Aorta (tissue), 5 donors: ENCODE measurements at places on chromosomes 1 and 21. TPM values are rescaled to one million over a fixed set of nuclear protein-coding genes. Genes with fewer than 3 reads are reported as not detected.

- no peaks in the 10 kb centered on the region for H3K4me1 ChIP-seq
- no peak overlapping the region for H3K4me3 ChIP-seq
- no peak overlapping the region for H3K27ac ChIP-seq
- peaks cover 5% of the 10 kb centered on the region for H3K36me3 ChIP-seq
These were observed 33.9 kb downstream of the SLC66A1 start for GRCh38 chr1:19346026-19346425.

GRCh38 chr1:206661161-206661820, 23.4 kb upstream of the MAPKAPK2 start:
- no peak for DNase-seq
- H3K27ac ChIP-seq = no peak overlapping the region
- H3K4me1 ChIP-seq = no peaks in the 10 kb centered on the region
- H3K36me3 ChIP-seq = no peaks in the 10 kb centered on the region
- no peak overlapping the region for H3K4me3 ChIP-seq

DNA sequence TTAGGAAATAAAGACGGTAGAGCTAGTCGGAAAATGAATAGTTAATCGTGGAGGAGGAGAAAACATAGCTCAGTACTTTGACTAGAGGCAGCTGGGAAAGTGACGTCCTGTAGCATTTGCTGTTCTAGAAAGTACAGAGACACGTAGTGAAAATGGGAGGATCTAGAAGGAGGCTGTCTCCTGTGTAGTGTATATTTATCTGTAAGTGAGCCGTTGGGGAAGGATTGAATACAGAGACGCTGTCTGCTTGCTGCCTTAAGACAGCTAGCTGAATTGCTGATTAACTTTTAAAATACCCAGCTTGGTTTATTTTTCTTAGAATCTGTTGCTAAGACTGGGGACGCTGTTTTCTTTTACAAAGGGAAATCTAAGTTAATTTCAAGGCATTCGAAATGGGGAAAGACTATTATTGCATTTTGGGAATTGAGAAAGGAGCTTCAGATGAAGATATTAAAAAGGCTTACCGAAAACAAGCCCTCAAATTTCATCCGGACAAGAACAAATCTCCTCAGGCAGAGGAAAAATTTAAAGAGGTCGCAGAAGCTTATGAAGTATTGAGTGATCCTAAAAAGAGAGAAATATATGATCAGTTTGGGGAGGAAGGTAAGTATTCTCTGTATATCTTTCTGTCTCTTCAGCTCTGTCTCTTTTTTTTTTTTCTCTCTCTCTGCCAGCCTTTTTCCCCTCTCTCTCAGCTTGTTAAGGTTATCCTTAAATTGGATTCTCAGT, at the start of gene DNAJB4:
DNAJB4 (plus strand) TSS at position 221 of the 729 bp plus-strand sequence; CDS start at position 393, 172 bp downstream.
- no peaks in the 10 kb centered on the region for H3K27me3 ChIP-seq
- H3K4me3 ChIP-seq = peak within 1 kb of the TSS; percentile 98
- H3K27ac ChIP-seq = no peak within 1 kb of the TSS
- no peak for DNase-seq
- H3K4me1 ChIP-seq = no peaks in the 10 kb centered on the region
- no peaks in the 10 kb centered on the region for H3K36me3 ChIP-seq

GRCh38 chr1:187067160-187067559, 238.4 kb downstream of the PLA2G4A start:
- H3K4me3 ChIP-seq = no peak overlapping the region
- H3K4me1 ChIP-seq = no peaks in the 10 kb centered on the region
- no peaks in the 10 kb centered on the region for H3K36me3 ChIP-seq
- no peaks in the 10 kb centered on the region for H3K27me3 ChIP-seq
- no peak overlapping the region for H3K27ac ChIP-seq

DNA sequence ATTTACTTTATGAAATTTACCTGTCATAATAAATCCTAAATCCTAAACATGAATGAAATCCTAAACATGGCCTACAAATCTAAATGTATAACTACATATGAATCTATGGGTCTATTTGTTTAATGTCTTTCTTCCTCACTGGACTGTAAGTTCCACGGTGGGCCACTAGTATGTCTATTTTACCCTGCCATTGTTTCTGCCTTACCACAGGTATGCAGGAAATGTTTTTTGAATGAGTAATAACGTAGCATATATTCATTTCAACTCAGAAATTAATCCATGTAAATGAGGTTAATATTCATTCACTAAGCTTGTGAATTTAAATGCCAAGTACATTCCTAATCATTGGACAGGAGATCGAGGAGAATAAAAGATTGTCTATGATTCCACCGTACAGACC, 35.3 kb downstream of the B3GALNT2 start:
- DNase-seq = no peak
- H3K36me3 ChIP-seq = no peaks in the 10 kb centered on the region
- H3K4me1 ChIP-seq = no peaks in the 10 kb centered on the region

DNA sequence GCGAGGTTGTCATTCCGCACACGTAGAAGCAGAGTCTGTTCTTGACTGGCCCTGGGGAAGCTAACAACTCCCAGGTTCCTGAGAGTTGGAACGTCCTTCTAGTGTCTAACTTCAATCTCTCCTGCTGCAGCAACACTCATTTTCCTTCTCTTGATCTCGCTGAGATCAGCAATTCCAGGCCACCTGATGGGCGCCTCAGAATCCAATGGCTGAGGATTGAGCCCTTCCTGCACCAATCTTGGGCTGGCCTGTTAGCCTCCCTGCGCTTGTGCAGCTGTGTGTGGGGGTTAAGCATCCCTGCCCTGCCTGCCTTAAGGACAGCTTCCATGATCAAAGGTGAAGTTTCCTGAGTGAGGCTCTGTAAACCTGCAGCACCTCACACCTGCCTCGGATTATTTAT, 87.9 kb downstream of the SYT2 start:
- peak; percentile 10 for DNase-seq
- H3K4me3 ChIP-seq = no peak overlapping the region
- H3K36me3 ChIP-seq = no peaks in the 10 kb centered on the region
- H3K4me1 ChIP-seq = no peaks in the 10 kb centered on the region
- no peaks in the 10 kb centered on the region for H3K27me3 ChIP-seq
- no peak overlapping the region for H3K27ac ChIP-seq

DNA sequence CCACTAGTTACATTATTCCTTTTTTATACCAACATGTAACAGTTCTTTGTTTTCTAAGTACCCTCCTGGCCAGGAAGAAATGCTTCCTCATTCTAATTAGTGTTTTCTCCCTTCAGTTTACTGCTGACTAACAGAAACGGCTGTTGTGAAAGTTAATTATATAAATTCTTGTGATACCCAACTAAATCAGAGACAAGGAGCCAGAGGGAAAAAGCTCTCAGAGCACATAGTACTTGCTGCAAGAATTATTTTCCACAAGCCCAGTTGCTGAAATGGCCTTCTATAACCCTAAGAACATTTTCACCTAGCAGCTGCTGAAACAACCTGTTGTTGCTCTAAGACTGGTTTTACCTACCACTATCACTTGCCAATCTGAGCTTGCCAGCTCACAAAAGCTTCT, 82.4 kb downstream of the FAF1 start:
- H3K27ac ChIP-seq = no peak overlapping the region
- DNase-seq = no peak
- no peaks in the 10 kb centered on the region for H3K27me3 ChIP-seq
- no peak overlapping the region for H3K4me3 ChIP-seq
- H3K36me3 ChIP-seq = no peaks in the 10 kb centered on the region

DNA sequence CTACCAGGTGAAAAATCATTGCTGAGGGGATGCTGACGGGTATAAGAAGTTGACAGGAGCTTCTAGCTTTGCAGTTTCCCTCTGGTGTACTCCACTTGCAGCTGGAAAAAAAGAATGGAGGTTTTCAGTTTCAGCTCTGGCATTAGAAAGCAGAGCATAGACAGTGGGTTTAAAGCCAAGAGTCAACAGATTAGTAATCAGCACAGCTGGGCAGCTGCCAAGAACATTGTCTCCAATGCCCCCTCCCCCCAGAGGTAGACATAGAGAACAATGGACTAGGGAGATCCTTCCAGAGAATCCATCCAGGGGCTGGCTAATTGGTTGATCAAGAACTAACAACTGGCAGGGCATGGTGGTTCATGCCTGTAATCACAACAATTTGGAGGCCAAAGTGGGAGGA, 10.1 kb upstream of the ZBTB8B start:
- H3K4me3 ChIP-seq = no peak overlapping the region
- no peaks in the 10 kb centered on the region for H3K36me3 ChIP-seq
- H3K4me1 ChIP-seq = no peaks in the 10 kb centered on the region
- no peak for DNase-seq
- H3K27me3 ChIP-seq = no peaks in the 10 kb centered on the region

DNA sequence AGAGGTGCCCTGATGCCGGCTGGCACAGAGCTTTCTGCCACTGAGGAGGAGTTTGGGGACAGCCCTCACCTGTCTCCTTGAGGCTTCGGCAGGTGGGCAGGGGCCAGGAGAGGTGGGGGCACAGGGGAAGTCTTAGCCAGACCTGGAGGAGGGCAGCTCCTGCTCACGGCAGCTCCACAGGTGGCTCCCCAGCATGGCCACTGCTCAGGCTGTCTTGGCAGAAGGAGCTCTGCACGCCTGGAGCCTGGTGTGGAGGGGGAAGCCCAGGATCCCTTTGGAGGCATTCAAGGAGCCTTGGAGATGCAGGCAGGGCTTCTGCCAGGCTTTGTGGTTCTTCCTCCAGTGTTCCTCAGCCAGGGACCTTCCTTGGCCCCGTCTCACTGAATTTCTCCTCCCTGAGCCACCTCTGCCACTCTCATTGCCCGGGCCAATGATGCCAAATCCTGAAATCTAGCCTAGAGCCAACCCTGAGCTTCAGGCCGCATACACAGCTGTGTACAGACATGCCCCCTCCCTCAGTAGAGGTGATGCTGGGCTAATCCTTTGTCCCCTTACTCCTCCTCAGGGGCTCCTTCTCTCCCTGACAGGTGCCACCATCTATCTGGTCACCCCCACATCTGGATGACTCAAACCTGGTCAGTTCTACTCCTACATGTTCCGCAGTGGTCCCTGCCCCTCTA, 251.8 kb upstream of the VAMP3 start:
- no peaks in the 10 kb centered on the region for H3K27me3 ChIP-seq
- H3K27ac ChIP-seq = no peak overlapping the region
- H3K4me1 ChIP-seq = no peaks in the 10 kb centered on the region
- DNase-seq = peak; percentile 45
- H3K36me3 ChIP-seq = no peaks in the 10 kb centered on the region
- no peak overlapping the region for H3K4me3 ChIP-seq

- H3K4me1 ChIP-seq = no peaks in the 10 kb centered on the region
- peak overlapping the region; percentile 45 for H3K4me3 ChIP-seq
- H3K27ac ChIP-seq = no peak overlapping the region
- DNase-seq = no peak
- H3K27me3 ChIP-seq = peaks cover 3% of the 10 kb centered on the region
These were observed 587 bp downstream of the NKAIN1 start for GRCh38 chr1:31238986-31239613.

- no peak overlapping the region for H3K27ac ChIP-seq
- DNase-seq = no peak
- H3K36me3 ChIP-seq = no peaks in the 10 kb centered on the region
These were observed 306.4 kb downstream of the DUSP10 start for GRCh38 chr1:221435504-221435904.

CDK18 gene
- total RNA-seq = 80.7 TPM

GPX7 gene
- total RNA-seq = 9.7 TPM

EXTL1 gene
- 1.3 TPM for total RNA-seq

PALMD gene
- total RNA-seq = 27.2 TPM

CD1B gene
- not detected for total RNA-seq

CLDN19 gene
- 0.39 TPM for total RNA-seq

HCN3 gene
- total RNA-seq = 1.8 TPM
